Left kidney (tissue), 8 donors: ENCODE measurements at places on chromosomes 13 and 19. TPM values are rescaled to one million over a fixed set of nuclear protein-coding genes. Genes with fewer than 3 reads are reported as not detected.

DNA sequence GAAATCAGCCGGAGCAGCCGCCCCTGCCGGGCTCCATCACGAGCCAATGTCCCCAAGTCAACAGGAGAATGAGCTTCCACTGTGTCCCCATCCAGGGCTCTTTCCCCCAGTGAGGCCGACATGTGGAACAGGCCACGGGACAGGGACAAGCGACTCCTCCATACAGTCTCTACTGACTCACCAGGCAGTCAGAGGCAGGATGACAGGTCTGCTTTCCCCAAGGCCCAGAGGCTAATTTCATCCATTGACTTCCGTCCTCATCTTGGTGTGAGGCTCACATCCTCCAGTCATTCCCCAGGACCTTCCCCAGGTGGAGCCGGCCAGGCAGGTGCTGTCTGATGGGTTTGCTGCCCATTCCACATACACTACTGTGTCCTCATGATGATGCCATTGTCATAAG lies 3.5 kb downstream of the CEACAM6 start:
- DNase-seq, result no peak

DNA sequence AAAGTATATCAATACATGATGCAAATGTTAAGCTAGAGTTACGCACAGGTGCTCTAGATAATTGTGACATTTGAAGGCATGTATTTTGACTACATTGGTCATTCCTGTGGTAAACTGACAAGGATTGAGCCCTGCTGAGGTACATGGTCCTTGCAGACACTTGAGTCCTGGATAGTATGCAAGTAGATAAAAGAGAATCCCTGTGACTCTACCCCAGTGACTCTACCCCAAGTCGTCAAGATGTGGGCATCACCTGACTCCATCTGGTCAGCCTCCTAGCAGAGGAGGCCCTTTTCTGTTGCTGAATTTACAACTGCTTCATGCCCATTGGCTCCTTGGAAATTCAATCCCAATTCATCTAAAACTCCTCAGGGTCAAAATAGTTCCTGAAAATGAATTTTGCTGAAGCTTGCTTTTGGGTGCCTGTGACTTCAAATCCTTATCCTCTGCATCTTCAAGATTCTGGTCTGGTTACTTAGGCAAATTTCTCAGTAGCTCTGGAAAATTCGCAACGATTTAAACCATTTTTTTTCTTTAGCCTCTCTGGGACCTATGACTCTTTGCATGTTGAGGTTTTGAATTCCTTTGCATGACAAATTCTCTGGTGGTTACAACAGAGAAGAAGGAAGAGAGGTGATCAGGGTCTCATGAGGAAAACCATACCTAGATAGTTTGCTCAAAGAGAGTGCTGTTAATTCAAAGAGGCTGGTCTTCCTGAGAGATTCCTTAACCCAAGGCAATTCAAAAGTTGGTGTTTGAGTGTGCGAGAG lies 422.1 kb downstream of the FGF9 start:
- DNase-seq, result no peak

DNA sequence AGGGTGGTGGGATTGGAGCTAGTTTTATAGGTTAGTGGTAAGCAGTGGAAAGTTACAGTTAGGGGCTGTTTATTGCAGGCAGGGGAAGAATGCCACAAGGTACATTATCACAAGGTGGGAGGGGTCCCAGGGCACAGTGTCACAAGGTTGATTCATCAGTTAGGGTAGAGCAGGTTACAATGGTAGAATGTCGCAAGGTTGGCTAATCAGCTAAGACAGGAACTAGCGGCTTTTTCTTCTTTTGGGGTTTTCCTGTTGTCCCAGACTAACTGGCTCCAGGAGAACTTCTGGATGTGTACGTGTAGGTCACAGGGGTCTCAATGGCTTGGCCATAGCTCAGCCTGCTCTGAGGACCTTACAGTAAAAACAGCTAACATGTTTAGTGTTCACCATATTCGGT lies 1221.1 kb downstream of the SLITRK1 start:
- no peak for DNase-seq

DNA sequence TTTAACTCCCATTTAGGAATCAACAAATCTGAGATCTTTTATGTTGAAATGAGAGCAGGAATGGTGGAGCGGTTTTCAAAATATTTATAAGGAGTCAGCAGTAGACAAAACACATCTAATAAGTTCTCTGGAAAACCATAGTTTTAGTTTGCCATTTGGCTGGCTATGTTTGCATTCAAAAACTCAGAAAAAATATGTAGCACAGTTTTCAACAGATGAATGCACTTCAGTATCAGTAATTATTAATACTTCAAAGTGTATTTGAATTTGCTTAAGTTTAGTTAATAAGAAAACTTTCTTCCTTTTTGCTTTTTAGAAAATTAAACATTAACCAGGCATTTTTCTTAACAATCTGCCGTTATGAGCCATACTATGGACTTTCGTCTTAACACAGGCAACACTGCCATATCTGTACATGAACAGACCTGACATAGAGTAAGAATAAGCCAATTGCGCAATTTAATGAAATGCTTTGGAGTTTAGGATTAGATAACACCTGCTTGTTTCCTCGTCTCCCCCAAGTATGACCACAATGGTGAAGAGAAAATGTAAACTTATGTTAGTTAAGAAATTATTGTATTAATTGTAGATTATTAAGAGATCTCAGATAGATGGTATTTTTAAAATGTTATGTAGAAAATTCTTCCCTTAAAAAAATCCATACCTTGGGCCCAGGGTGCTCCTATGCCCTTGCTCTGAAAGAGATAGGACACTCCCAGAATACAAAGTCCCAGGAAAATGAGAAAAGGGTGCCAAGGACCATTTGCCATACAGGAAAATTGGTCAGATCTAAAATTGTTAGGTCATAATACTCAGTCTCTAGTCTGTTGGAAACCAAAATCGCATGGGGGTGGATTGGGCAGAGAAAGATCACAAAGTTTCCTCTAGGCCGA lies 552.3 kb upstream of the ARGLU1 start:
- no peak for DNase-seq

- DNase-seq, result no peak
Measured at GRCh38 chr13:98998831-98999638, 21.2 kb upstream of the DOCK9 start.

ATP8A2 gene
- 6.8 TPM for polyA plus RNA-seq

DNA sequence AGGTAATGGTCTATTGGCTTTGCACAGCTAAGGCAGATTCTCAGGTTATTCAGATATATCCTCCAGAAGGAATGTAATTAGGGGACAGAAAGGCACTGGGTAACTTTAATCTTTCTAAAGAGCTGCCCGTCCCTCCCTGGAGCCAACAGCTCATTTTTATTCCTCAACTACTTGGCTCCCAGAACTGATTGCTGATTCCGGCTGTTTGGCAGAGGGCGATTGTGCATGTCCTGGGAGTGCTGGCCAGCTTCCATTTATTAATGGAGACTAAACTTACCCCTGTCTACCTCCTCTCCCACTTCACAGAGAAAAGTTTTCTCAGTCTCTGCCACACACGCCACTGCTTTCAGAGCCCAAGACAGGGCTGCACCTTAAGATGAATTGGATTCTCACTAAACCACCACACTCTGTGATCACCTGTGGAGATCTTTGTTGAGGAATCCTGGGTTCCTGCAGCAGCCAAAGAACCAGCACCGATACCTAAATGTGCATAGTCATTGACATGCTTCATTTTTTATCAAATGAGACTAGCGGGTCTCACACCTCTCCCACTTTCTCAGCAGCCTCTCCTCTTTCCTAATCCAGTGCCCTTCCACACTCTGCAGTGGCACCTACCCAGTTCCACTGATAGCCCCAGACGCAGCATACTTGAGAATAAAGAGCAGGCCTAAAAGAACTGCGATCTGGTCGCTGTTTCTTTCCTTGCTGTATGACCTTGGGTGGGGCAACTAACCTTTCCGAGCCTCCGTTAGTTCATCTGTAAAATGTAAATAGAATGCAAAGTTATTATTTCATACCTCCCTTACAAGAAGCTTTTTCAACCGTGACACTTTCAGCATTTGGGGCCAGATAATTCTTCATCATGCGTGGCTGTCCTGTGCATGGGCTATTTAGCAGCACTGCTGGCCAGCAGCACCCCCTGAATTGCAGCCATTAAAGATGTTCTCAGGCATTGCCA lies 648.7 kb downstream of the UQCRFS1 start:
- DNase-seq, result no peak

DNA sequence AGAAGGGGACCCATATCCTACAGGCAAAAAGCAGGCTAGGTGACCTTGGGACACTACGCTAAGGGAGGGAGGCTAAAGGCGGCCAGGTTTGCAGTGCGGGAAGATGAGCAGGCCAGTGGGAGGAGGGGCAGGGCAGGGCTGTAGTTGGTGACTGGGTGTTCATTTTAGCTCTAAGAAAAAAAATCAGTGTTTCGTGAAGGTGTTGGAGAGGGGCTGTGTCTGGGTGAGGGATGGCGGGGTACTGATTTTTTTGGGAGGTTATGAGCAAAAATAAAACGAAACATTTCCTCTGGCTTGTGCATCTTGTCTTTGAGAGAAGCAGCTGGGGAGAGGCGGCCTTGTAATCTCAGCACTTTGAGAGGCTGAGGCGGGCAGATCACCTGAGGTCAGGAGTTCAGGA lies 4.3 kb upstream of the NUP62 start:
- DNase-seq, result no peak

PRRG2 gene
- polyA plus RNA-seq, result 7.3 TPM

KIR2DL1 gene
- polyA plus RNA-seq, result not detected

ZNF556 gene
- 1.0 TPM for polyA plus RNA-seq

GIPC3 gene
- polyA plus RNA-seq, result 1.9 TPM

DNA sequence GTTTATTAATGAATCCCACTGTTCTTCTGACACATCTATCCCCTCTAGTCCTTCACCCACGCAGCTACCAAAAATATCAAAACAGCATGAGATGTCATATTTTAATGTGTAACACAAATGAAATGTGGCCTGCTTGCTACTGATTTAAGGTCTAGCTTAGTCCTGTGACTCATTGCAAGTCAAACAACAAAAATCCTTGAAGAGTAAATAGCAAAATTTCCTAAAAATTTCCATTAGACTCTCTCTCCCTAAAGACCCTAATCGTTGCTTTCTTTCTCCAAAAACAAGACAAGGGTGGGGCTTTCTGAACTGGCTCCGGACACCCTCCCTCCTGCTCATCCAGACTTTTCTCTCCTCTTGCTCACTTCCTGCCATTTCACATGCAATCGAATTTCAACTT lies 99.9 kb upstream of the IPO5 start:
- DNase-seq, result no peak

PTPRH gene
- 0.07 TPM for polyA plus RNA-seq

GRCh38 chr13:99528547-99528946 lies 27.3 kb downstream of the TM9SF2 start:
- peak; percentile 17 for DNase-seq

DNA sequence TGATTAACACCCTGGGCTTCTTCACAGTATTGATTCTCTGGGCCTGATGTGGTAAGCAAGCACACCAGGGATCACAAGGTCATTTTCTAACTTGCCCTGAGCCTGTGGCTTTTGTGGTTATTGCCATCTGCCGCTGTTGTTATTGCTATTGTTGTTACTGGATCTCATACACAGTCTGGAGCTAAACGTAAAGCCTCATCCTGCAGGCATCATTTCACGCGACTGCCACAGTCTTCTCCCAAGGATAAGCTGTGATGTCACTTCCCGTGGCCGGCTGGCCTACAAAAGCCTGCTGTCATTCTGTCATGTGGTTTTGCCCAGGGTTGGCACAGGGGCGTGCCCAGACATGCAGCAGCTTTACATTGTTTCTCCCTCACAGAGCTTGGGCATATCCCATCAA lies 154.0 kb upstream of the GPR12 start:
- no peak for DNase-seq

UBE2L5 gene
- polyA plus RNA-seq, result 0.91 TPM

DNA sequence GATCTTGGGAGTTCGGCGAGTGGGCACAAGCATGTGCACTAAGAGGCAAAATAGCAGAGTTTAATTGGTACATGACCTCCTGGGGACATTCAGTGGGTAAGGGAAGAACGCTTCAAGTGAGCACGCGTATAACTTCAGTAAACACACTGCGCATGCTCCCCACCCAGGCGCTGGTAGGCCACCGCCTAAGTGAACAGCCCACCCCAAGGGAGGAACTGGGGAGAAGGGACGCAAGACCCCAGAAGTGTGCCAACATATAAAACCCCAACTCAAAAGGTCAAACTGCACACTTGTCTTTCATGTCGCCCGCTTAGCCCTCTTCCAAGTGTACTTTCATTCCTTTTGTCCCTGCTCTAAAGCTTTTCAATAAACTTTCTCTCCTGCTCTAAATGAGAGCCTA lies 10.5 kb upstream of the NTN5 start:
- no peak for DNase-seq

YIF1B gene
- 26.1 TPM for polyA plus RNA-seq

ZNF808 gene
- 23.9 TPM for polyA plus RNA-seq

DNA sequence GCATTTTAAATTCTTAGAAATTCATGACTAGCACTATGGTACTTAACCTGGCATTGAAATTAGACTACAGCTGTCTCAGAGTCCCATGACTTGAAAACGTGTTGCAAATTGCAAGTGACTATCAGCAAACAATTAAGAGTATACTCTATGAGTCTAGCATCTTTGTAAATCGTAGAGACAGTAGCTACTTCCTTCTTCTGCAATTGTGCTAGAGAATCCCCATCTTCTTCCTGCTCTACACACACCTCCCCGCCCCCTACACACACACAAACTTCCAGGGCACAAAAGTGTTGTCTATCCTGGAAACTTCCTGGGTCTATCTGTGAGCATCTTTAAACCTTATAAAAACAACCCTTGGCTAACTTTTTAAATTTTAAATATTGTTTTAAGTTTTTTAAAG lies 35.2 kb upstream of the MIR17HG start:
- no peak for DNase-seq

DNA sequence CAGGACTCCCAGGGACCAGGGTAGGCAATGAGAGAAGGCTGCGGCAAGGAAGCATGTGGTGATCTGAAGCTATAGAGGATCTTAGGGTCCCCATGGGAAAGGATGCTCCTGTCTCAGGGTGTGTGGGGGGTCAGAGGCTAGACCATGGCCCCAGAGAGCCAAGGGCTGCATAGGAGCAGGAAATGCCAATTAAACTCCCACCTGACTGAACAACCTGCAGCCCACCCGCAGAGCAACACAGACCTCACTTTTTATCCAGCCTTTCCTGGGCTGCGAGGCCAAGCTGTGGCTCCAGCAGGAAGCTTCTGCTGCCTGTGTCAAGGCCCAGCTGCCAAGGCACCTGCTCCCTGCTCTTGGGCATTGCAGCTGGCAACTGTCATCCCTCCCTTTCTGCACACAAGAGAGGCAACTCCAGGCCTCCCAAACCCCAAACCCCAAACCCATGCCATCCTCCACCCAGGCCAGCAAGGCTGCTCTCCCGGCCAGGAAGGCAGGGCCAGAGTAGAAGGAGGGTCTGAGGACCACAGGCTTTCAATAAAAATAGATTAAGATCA lies 290.1 kb downstream of the FOXO1 start:
- no peak for DNase-seq

- no peak for DNase-seq
Measured at GRCh38 chr13:96629331-96629730, 364.9 kb downstream of the OXGR1 start.

DNA sequence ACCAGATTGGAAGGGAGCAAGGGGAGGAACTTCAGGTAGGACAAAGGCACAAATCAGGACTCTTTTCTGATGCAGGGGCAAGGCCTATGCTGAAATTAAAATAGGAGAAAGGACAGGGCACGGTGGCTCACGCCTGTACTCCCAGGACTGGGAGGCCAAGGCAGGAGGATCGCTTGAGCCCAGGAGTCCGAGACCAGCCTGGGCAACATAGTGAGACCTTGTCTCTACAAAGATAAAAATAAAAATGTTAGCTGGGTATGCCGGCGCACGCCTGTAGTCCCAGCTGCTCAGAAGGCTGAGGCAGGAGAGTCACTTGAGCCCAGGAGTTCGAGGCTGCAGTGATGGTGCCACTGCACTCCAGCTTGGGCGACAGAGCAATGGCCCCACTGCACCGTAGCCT lies 5.7 kb downstream of the SLC17A7 start:
- no peak for DNase-seq

KLK2 gene
- polyA plus RNA-seq, result 0.27 TPM
